ENCODE measurements at places on chromosomes 2 and 18.

- DNase-seq = no peak
These were observed 317.8 kb downstream of the MBD2 start for GRCh38 chr18:53906681-53907080.

- DNase-seq = no peak
These were observed 52.0 kb downstream of the ZFP36L2 start for GRCh38 chr2:43174368-43174916.

- no peak for DNase-seq
These were observed 176.9 kb downstream of the UBE2E3 start for GRCh38 chr2:181157326-181157725.

GRCh38 chr18:73774811-73775509 is 372.7 kb downstream of the FBXO15 start:
- peak; percentile 78 for DNase-seq

DNA sequence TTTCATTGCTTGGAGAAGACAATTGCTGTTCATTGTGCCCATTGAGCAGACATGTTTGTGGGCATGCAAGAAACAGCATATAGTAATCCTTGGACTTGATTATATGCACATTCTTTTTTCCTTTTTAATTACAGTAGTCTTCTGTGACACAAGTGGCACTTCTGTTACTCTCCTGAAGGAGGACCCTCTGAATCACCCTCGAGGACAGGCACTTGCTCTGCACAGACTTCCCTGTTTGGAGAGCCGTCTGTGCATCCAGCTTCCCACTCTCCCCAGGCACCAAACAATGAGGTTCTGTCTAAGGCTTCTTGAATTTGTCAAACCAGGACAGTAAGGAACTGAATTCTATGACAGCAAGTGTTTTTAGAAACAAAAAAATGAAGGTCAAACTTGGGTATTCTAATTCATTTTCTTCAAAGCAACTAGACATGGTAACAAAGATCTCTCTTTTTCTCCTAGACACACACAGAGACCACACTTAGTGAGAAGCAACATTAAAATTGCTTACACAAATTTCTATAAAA is 844.6 kb upstream of the ID2 start:
- no peak for DNase-seq

- DNase-seq = no peak
These were observed 783.2 kb upstream of the CDH2 start for GRCh38 chr18:28960146-28960545.

GRCh38 chr2:127637725-127638252 is 8.2 kb upstream of the GPR17 start:
- DNase-seq = no peak

DNA sequence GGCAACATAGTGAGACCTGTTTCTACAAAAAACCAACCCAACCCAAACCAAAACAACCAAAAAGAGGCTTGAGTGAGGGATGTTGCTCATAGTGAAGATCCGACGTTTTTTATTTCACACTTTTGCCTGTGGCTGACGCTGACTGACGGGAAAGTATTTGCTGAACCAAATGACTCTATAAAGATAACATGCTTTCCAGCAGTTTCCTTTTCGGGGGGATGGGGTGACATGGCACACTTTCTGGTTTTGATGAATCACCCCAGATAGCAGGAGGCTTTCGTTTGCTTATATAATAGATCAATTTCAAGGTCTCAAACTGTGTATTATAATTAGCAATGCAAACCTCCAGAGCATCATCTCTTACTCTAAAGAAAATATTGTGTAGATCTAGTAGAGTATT is 150.8 kb downstream of the AQP4 start:
- no peak for DNase-seq

DNA sequence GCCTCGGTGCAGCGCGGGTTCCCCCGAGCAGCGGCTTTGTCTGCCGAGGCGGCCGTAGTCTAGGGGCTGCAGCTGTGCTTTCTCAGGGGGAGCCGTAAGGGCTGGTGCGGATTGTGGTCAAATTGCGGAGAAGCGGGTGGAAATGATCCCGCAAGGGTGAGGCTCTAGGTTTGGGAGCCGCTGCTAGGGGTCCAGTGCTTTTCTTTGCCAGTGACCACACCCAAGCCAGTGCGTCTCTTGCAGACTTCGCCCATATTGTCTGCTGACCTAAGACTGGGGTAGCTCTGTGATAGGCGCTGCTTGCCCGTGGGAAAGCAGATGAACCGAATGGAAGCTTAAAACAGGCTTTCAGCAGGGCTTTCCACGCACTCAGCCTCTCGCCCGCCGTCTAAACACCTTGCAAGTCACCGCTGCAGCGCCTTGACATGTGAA is 2.1 kb downstream of the DPYSL5 start:
- DNase-seq = no peak

DNA sequence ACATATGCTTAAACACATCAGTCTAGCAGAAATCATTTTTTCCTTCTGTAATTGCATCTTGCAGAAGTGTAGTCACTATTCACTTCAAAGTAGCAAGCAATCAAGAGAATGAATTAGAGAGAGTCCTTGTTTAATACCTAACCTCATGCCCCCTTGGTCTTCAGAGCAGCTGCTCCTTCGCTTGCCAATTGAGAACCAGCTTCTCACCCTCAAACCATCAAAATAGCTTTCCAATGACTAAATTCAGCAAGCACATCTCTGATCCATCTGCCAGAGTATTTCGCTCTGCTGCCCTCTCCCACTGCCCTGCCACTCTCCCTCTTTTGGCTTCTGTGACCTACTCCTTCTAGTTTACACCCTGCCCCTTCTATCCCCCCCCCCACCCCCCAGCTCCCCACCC is 120.7 kb upstream of the AGAP1 start:
- DNase-seq = no peak

DNA sequence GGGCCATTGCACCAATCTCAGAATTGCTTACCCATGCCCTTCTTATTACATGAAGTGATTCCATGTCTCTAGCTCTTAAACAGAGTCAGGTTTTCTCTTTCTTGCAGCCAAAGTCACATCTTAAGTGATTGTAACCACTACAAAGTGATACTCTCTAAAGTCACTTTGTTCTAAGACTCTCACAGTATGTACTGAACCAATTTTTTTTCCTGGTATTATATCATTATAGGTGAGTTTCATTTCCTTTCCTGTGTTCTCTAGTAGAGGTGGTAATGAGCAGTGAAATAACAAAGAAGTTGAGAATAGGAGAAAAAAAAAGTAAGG is 66.3 kb upstream of the DARS1 start:
- DNase-seq = no peak

DNA sequence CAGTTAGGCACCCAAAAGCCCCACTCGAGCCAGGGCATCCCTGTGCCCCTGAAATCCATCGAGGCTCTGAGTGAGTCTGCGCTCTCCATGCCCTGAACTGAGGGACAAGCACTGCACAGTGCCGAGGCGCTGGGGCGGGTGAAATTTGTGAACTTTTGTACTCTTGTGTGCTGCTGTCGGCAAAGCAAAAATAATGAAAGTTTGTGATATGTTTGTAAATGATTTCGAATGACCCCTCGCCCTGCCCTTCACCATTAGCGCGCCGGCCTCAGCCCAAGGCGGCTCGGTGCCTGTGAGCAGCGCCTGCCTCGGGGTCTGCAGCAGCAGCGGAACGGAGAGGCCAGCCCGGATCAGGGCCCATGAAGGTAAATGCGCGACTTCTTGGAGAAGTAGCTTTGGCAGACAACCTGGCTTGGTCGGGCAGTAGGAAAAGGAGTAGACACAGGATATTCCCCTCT is 1.8 kb upstream of the HOXD4 start:
- DNase-seq = no peak

GRCh38 chr18:23825978-23826405 is 136.7 kb downstream of the LAMA3 start:
- DNase-seq = no peak

- DNase-seq = no peak
These were observed 807.8 kb upstream of the ACVR2A start for GRCh38 chr2:147037048-147037447.

GRCh38 chr18:692824-693223 is 19.6 kb downstream of the ENOSF1 start:
- no peak for DNase-seq

GRCh38 chr2:82120115-82120514 is 1815.6 kb upstream of the LRRTM1 start:
- no peak for DNase-seq

DNA sequence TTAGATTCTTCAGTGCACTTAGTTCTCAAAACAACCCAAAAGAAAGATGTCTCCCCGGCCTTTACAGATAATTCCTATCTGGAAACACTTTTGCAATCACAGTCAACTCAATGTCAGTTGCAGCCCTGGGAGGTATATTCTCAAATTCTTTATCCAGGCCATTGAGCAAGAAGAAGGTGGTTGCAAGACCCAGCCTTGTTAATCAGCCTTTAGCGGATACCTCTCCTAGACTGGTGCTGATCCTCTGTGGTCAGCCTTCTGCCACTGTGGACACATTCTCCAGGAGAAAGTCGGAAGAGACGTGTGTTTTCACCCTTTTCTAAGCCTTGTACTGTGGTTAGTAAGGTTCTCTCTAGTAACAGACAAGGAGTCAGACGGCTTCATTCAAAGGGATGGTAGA is 7.8 kb upstream of the FZD7 start:
- DNase-seq = no peak

DNA sequence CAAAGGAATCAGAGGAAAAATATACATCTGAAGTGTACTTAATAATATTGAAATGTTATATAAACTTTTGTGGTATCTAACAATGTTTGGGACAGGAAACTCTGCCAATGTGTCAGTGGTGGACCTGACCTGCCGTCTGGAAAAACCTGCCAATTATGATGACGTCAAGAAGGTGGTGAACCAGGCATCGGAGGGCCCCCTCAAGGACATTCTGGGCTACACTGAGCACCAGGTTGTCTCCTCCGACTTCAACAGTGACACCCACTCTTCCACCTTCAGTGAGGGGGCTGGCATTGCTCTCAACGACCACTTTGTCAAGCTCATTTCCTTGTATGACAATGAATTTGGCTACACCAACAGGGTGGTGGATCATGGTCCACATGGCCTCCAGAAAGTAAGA is 32.6 kb downstream of the CALCRL start:
- no peak for DNase-seq

GRCh38 chr2:67451086-67451832 is 54.1 kb downstream of the ETAA1 start:
- DNase-seq = no peak

DNA sequence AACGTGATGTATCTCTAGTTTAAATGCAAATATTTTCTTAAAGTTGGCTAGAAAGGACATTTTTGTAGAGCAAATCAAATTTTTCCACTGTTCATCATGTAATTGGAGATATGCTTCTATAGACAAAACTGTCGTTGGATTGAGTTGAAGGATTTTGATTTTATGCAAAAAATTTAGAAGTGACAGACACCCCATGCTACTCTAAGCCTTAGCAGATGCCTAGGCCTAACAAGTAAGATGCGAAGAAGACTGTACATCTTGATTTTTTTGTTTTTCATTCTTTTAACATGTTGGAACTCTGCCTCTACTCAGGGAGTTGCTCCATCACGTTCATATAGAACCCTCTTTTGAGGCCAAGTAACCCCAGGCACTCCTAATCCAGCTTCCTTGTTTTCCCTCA is 331.0 kb downstream of the PARD3B start:
- DNase-seq = no peak
